NCI-H1930 (cell line): ENCODE measurements at places on chromosomes 13 and 19.

- no peak for DNase-seq
Measured at GRCh38 chr19:19385896-19386869, 19.3 kb upstream of the GATAD2A start.

GRCh38 chr19:35977446-35978222 lies 17.4 kb upstream of the SDHAF1 start:
- DNase-seq = peak; percentile 66

DNA sequence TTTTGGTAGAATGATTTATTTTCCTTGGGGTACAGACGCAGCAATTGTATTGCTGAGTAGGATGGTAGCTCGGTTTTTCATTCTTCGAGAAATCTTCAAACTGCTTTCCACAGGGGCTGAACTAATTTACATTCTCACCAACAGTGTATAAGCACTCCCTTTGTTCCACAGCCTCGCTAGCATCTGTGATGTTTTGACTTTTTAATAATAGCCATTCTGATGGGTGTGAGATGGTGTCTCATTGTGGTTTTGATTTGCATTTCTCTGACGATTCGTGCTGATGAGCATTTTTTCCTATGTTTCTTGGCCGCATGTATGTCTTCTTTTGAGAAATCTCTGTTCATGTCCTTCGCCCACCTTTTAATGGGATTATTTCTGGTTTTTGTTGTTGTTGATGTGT lies 54.8 kb upstream of the UQCRFS1 start:
- DNase-seq = no peak

DNA sequence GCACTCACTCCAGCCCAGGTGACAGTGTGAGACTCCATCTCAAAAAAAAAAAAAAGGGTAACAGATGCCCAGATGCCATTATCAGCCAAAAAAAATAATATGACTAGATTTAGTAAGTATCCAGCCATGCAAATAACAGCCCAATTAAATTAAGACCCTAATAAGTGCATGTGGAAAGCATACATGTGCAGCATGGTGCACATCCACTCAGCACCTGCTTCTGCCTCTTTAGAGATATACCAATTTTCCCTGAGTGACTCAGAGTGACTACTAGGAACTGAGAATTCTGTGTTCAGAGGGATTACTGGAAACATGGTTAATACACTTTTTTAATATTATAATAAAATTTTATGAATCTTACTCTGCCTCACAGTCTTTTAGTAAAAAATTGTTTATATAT lies 29.8 kb upstream of the ZNF675 start:
- DNase-seq = no peak

- no peak for DNase-seq
Measured at GRCh38 chr19:35341565-35342225, 6.0 kb upstream of the FFAR1 start.

GRCh38 chr13:59623206-59623915 lies 540.4 kb downstream of the DIAPH3 start:
- DNase-seq = no peak

GRCh38 chr13:23718996-23719395 lies 148.8 kb downstream of the TNFRSF19 start:
- no peak for DNase-seq

DNA sequence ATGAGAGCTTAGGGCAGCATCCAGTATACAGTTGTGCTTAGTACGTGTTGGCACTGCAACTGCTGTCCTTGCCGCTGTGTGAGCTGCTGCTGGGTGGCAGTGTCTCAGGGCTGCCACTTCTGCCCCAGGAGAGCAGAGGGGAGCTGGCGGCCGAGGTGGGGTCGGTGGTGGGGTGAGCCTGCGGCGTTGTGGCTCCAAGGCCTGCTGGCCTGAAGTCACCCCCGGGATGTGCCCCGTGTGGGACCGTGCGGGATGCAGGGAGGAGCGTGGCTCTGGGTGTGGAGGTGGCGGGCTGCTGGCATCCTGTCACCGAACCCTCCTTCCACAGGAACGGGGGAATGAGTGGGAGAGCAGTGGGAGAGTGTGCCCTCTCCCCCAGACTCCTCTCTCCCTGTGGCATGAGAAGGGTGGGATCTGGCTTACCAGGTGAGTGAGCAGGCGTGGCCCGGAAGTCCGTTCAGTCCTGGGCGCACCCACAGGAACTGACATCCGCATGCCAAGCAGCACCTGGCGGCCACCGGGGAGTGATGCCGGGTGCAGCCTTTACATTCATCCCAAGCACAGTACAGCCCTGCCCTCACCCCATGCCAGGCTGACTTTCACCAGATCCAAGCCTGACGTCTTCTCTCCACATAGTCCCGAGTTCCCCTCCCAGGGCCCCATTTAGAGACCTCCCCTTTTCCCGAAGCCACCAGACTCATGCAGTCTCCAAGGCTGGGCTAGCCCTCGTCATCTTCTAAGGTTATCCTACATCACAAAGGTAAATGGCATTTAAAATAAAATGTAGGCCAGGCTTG lies 26.6 kb downstream of the MCF2L start:
- no peak for DNase-seq

- DNase-seq = no peak
Measured at GRCh38 chr13:85255978-85256377, 543.2 kb downstream of the SLITRK6 start.
